ENCODE measurements at places on chromosomes 11 and 22.

- no peak for DNase-seq
Measured at GRCh38 chr11:76639621-76640020, 30.9 kb downstream of the LRRC32 start.

- DNase-seq = no peak
Measured at GRCh38 chr22:47123827-47124442, 361.5 kb downstream of the TBC1D22A start.

- DNase-seq = no peak
Measured at GRCh38 chr22:24494528-24495364, at the start of gene UPB1. Gene UPB1, plus strand, starts transcription at chr22:24495332. Its CDS starts 72 bp downstream, at chr22:24495404.

DNA sequence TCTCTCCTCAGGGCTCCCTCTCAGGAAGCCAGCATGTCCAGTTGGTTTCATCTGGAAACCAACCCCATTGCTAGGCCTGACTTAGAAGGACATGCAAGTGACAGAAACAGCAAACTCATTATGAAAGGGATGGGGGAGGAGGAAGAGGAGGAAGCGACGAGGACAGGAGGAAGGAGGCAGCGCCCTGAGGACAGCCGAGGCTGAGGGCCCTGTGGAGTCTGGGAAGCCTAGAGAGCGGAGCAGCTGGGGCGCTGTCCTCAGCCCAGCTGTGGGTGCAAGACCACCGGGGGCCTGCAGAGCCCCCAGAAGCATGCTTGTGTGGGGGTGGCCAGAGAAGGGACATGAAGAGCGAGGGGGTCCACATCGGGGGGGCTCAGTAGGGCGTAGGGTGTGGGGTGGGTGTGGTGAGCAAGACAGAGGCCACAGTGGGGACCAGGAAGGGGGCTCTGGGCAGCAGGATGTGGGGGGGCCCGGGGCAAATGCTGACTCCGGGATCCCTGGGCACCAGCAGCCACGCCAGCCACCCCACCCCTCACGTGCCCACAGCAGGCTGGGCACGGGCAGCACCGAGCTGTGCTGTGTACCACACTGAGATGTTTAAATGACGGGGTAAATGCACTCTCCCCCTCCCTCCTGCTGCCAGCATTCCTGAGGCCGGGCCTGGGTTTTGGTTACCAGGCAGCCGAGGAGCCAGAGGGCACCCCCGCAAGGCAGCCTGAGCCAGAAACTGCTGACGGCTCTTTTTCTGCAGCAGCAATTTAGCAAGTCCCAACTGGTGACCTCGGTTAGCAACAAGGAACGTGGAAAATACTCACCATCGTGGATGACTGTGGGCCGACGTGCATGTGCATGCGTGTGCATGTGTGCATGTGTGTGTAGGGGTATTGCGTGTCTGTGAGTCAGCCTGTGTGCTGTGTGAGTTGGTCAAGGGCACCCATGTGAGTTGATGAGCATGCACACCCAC, 82.7 kb upstream of the LINC01488 start:
- DNase-seq = no peak

GRCh38 chr11:121574801-121575200, 122.0 kb upstream of the SORL1-AS1 start:
- DNase-seq = no peak

GRCh38 chr11:71913756-71914526, 14.5 kb downstream of the XNDC1N start:
- DNase-seq = no peak

DNA sequence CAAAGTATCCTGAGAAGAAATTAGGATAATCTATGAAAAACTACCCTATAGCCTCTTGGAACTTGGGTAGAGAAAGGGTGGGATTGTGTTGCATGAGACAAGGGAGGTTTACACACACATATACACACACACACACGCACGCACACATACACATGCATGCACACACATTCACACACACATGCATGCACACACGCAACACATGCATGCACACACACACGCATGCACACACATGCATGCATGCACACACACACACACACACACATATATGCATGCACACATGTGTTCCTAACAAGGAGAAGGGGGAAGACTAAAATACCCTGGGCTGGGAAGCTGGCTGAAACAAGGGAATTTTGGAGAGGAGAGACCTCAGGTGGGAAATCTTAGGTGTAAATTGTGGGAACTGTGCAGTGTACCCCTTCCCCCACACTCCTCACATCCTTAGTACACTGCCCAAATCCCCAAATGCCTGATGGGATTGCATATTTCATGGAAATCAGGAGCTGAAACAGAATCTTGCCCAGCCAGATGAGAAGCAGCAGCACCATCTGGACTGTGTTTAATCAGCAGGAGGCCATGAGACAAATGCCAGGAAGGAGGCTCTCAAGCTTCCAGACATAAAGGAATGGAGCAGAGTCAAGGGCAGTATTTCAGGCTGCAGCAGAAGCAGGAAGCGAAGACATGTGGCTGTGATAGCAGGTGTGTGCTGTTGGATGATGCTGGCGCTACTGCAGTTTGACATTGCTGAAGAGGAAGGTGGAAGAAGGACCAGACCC, 14.6 kb upstream of the POLD3 start:
- DNase-seq = no peak

DNA sequence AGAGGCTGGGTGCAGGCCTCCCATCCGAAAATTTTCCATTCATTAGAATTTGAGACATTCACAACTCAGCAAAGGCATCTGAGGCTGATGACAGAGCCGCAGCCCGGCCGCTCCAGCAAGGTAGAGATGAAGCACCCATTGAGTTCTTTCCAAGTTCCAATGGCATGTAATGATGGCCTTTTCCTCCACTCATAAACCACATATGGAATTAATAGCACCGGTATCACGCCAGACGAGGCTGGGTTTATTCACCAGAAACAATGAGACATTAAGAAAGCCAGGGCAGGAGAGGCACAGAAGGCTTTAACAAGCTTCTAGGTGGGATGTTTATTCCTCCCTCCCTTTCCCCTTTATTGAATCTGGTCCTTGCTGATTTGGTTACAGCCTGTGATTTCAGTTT, 534.4 kb downstream of the MN1 start:
- no peak for DNase-seq

DNA sequence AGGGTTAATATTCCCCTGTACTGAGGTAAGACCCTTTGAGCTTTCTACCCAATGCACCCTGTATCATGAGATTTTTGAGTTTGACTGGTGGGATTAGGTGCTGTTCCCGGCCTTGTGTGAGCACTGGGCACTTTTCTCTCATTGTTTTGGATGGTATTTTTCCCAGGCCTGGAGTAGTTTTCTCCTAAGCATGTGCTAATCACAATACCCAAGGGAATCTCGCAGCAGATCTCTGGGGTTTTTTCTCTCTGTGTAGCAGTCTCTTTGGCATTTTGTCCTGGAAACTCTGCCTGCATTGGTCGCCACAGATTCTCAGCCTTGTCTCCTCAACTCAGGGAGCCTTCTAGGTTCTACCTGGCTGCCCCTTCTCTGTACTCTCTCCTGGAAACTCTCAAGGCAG, 19.9 kb downstream of the IGHMBP2 start:
- no peak for DNase-seq

DNA sequence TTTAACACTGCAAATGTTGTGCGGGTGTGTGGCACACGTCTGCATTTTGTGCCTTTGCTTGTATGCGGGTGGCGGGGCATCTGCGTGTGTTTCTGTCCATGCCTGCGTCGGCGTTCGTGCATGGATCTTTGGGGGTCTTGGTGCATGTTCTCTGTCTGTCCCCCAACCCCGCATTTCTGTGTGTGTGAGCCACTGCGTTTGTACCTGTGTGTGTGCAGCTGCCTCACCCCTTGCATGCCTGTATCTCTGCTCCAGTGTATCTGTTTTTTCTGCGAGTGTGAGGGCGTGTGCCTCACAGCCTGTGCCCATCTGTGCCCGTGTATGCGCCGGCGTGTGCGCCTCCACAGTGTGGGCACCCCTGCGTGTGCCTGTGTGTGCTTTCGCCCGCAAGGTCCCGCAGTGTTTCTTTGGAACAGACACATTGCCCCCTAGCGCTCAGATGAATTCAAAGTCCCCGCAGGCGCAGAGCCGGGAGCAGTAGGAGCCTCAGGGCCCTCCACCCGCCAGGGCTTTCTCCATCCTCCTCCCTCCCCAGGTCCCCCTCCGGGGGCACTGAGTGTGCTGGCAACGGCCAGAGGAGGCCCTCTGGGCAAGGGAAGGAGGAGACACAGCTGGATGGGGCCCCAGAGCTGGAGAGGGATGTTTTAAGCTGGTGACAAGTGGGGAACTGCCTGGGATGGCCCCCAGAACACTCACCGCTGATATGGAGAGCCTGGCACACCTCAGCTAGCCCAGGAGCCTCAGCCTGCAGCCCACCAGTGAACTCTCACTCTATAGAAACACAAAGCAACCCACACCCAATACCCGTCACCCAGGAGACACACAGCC, 3.1 kb upstream of the MN1 start:
- DNase-seq = peak; percentile 27

DNA sequence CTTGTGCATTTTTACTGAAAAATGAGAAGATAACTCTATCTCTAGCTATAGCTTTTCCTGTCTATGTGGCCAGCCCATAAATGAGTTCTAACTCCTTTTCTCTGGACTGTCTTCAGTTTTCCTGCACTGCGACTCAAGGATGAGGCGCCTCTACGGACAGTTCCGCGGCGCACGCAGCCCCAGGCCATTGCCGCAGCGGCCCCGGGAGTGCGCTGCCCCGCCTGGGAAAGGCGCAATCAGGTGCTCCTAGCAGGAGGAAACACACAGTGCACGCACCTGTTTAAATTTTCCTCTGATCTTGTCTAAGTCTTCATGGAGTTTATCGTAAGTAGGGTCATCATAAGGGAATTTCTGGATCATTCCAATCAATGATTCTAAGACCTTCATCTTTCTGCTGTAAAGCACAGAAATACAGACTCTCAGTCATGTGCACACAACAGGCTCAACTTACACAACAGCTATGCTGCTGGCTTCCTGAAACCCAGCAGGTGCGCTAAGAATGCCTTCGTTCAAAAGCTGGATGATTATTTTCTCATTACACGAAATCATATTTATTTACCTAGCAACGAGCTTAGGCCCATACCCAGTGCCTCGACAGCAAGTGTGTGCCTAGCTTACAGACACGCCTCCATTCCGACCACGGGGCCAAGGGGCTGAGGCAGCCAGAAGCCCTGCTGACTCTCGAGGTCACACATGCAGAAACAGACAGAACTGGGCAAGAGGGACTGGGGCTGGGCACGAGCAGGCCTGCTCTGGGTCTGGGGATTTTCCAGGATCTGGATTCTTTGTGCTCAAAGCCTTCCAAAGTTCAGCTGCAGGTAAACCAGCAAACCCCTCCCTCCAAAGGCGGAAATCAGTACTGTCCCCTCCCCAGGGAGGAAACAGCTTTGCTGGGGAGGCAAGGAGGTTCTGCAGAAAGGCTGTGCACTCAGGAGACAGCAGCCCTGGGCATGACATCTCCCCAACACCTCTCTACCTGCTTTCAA, 7.2 kb downstream of the LTO1 start:
- no peak for DNase-seq

DNA sequence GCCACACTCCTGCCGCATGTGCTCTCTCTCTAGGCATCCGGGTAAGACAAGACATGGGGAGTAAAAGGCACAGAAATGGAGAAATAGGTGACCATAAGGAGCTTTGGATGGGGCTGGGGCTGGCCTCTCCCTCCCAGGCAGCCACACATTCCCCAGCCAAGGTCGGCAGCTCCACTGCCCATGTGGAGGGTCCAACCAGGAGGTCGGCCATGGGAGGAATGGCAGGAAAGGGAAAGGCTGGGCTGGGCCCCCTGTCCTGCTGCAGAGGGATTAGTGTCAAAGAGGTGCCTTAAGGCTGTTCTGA, 460 bp upstream of the MUC5AC start:
- DNase-seq = no peak
